ENCODE measurements at places on chromosomes 6 and 20.

DNA sequence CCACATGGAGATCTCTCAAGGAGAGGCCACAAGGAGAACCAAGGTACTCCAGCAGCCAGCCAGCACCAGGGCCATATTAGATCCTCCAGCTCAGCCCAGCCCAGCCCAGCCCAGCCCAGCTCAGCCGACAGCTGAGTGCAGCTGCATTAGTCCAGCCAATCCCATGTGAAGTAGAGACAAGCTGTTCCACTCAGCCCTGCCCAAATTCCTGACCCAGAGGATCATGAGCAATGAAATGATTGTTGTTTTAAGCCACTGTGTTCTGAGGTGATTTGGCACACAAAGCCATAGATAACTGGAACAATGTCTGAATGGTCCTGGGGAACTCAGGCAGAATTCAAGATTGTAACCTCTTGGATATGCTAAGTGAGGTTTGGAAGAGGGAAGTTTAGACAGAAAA lies 59.5 kb upstream of the BMP2 start:
- DNase-seq: peak; percentile 86

- no peak for DNase-seq
These were observed 208.3 kb upstream of the QKI start for GRCh38 chr6:163206196-163206595.

DNA sequence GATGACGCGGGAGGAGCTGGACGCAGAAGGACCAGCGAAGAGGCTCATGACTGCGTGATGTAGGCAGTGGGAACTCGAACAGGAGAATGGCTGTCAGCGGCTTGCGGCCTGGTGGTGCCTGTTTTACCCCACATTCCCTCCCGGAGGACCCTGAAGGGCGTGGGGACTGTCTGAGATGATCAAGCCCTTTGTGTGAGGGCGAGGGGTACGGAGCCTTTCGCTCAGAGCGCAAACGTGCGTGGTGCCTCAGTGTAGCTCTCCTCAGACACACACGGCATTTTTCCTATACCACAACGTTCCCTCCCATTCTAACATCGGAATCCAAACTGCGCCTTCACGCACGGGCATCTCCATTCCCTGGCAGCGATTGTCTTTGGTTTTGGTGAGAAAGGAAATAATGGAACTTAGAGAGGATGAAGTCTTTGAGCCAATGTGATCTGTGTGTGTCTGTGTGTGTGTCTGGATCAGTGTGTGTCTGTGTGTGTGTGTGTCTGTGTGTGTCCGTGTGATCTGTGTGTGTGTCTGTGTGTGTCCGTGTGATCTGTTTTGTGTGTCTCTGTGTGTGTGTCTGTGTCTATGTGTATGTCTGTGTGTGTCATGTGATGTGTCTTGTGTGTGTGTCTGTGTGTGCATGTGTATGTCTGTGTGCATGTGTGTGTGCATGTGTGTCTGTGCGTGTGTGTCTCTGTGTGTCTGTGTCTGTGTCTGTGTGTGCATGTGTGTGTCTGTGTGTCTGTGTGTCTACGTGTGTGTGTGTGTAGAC lies 5.3 kb downstream of the PTK6 start:
- DNase-seq: no peak

DNA sequence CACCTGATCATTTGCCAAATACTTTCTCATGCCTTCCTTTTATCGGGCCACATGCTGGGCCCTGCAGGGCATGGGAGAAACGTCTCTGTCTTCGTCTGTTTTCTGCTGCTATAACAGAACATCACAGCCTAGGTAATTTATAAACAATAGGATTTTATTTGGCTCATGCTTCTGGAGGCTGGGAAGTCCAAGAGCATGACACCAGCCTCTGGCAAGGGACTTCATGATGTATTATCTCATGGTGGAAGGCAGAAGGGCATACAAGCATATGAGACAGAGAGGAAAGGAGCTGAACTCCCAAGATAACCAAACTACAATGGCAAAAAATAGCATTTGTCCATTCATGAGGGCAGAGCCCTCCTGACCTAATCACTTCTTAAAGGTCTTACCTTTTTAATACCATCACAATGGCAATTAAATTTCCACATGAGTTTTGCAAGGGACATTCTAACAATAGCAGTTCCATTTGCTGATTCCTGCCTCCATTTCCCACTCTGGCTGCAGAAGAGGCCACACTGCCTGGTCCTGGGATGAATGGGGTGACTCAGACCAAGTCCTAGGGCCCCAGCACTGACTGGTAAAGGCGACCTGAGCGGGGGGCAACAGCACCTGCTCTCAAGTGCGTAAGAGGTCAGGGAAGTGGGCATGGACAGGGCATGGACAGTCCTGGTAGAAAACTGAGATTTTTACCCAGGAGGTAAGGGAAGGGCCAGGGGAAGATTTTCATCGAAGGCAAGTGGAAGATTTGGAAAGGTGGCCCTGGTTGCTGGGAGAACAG lies 5.1 kb upstream of the ZBP1 start:
- no peak for DNase-seq

- DNase-seq: no peak
These were observed 789 bp downstream of the CCND3 start for GRCh38 chr6:41940759-41941279.

GRCh38 chr6:36671687-36672375 lies 6.7 kb upstream of the CDKN1A start:
- no peak for DNase-seq

DNA sequence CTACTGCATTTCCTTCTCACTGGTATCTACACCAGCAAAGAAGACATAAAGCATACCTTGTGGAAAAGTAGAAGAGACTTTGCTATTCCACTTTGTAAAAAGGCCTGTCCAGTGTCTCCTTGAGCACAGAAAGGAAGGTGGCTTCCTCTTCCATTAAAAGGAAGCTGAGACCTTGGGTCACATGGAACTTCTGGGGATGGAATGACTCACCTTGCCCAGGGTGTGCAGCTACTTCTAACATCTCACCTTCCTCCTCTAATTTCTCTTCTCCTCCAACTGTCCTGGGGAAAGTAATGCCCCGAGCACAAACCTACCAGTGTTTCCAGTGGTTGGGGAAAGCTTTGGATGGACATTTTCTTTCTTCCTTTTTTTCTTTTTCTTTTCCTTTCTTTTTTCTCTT lies 848.8 kb upstream of the MAP3K7 start:
- DNase-seq: no peak

DNA sequence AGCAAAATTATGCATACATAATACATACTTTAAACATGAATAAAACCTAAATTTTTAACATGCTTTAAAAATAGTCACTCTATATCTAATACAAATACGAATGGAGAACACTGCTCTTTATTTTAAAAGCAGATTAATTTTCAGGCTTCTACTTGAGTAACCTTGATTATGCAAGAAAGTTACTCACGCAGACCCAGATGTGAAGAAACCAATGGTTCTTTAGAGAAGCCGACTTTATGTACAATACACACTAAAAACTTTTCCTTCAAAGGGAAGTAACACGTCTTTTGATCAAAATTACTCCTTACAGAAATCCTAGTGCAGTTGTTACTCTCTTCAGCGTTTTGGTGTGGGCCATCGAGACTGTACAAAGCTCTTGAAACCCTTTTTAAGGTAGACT lies 136.9 kb upstream of the SLC22A16 start:
- no peak for DNase-seq

GRCh38 chr6:73036689-73037088 lies 188.6 kb downstream of the KHDC1L start:
- no peak for DNase-seq

- no peak for DNase-seq
These were observed 4.1 kb downstream of the ZC3H12D start for GRCh38 chr6:149480502-149481280.

- no peak for DNase-seq
These were observed 70.3 kb downstream of the RSPO3 start for GRCh38 chr6:127188744-127189143.

GRCh38 chr20:21075471-21075870 lies 30.7 kb downstream of the LINC00237 start:
- DNase-seq: no peak

All from choroid plexus epithelial cell (primary cell).